ENCODE measurements at places on chromosomes 6 and 20.

DNA sequence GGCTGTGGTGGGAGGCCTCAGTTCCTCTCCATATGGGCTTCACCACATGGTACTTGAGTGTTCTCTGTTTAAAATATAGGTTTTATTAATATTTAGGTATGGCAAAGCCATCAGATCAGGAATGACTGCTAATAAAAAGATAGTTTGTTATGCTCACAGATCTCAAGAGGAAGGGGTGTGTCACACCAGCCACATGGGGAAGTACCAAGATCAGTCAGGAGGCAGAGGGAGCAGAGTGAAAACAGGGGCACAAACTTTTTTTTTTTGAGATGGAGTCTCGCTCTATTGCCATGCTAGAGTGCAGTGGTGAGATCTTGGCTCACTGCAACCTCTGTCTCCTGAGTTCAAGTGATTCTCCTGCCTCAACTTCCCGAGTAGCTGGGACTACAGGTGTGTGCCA is 92.1 kb upstream of the GCM1 start:
- DNase-seq: no peak

DNA sequence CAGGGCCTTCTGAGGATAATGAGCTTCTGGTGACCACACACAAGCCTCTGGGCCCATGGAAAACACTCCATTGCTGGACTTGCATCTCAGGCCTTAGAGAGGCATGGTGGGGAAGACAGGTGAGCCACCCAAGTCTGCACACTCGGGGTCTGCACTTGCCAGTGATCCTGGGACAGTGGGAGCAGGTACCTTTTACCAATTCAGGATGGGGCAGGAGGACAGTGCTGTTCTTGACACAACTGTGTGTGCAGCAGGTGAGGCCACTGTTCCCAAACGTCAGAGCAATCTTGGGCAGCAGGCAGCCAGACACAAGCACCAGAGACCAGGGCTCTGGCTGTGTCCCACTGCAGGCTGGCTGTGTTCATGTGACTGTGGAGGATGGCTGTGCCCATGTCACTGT is 221.3 kb downstream of the ERMARD start:
- DNase-seq: no peak

DNA sequence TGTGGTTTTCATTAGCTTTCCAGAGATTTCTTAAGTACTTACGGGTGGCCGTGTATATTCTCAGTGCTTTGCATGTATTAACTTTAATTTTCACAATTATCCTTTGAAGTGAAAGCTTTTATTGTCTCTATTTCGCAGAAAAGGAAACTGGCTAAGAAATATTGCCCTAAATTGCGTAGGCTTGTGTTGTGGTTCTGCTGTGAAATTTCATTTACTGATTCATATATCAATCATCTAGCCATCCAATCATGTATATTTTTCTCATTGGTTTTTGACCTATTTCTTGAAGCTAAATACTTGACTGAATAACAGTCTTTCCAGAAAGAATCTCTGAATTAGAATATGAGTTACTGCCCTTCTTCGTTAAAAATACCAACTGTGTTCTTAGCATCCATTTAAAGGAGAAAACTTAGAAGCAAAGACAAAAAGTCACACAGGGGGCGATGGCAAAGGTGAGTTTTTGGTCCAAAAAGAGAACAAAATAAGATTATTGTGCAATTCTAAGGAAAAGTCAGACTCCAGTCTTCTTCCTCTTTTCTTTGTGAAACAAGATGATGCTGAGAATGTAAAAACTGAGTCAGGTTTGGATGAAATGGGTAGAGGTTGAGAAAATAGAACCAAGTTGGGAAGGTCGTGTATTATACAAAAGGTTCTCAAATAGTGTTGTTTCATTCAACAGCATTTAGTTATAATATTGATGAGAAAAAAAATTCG is 1.4 kb downstream of the CYB5R4 start:
- no peak for DNase-seq

DNA sequence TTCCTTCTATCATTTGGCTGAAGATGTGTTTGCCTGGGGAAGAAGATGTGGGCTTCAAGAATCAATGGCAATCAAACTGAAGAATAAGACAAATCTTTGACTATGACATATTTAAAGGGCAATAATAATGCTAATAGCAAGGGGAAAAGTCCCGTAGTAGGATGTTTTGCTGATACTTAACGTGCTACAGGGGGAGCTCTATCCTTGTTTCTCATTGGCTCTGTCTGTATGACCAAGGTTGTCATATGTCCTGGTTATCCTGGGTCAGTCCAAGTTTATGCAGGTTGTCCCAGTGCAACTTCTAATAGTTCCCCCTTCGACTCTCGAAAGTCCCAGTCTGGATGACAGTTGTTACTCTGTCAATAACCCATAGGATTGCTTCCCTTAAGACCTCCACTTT is 321.3 kb downstream of the DHX35 start:
- DNase-seq: no peak

- no peak for DNase-seq
These were observed 683 bp upstream of the C20orf204 start for GRCh38 chr20:64035066-64035932.

DNA sequence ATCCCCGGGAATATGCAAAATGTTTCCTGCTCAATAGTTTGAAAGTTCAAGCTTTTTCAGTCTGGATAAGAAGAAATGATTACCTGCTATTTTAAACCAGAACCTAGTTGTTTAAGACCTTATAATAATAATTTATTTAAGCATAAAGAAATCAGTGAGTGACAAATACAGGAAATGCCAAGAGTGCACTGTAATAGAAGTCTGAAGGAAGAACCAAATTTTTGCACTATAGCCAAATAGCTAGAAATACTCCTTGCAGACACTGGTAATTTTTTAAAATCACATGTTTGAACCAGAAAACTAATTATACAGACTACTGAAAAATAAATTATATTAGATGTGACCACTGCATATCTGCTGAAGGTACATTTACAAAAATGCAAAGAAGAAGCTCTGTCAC is 93.2 kb downstream of the MMS22L start:
- no peak for DNase-seq

DNA sequence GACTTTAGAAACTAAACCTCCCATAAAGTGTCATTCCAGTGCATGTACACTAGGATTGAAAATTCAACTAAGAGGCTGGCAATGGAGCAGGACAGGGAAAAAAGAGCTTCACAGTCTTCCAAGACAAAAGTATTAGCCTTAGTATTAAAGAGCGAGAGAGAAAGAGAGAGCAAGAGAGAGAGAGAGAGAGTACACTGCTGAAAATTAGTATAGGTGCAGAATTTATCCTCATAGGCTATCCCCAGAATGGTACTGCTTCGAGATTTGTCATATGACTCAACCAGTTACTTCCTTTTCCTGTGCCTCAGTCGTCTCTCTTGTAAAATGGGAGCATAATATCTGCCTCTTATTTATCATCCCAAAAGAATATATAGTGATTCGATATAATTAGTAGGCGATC is 543.2 kb upstream of the JARID2 start:
- no peak for DNase-seq

GRCh38 chr20:52493171-52493721 is 301.7 kb upstream of the ZFP64 start:
- peak; percentile 6 for DNase-seq

DNA sequence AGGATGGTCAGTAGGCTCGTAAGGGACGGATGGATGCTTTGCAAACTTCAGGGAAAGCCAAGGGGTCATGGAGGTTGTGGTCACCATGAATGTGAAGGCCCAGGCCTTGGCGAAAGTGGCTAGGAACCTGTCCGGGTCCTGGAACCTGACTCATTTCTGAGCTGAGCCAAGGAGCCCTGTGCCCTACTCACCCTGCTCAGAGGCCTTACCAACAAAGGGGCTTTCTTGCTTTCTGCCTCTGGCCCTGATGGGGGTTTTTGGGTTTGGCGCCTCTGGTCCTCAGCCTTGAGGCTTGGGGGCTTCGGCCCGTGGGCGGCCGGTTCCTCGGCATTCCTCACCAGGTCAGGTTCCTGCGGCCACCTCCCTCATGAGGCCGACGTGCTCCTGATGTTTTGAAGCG is 155.1 kb downstream of the DTNBP1 start:
- DNase-seq: no peak

DNA sequence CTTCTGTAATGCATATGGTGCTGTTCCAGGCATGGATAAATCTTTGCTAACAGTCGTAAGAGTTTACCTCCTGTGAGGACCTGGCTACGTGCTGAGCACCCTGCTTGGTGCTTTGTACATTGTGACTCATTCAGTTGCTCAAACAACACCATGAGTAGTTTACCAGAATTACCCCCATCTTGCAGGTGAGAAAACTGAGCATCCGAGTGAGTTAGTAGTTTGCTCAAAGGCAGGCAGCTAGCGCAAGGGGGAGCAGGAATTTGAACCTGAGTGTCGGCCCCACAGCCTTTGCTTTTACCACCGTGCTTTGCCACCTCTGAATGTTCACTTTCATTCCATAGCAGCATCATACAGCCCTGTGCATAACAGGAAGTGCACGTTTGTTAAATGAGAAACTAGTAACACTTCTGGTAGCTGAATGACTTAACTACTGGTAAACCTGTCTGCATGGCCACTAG is 121.9 kb downstream of the MTHFD1L start:
- no peak for DNase-seq

GRCh38 chr20:22052025-22052650 is 346.7 kb downstream of the PAX1 start:
- DNase-seq: no peak

- no peak for DNase-seq
These were observed 257.8 kb downstream of the GMDS start for GRCh38 chr6:1987640-1988039.

DNA sequence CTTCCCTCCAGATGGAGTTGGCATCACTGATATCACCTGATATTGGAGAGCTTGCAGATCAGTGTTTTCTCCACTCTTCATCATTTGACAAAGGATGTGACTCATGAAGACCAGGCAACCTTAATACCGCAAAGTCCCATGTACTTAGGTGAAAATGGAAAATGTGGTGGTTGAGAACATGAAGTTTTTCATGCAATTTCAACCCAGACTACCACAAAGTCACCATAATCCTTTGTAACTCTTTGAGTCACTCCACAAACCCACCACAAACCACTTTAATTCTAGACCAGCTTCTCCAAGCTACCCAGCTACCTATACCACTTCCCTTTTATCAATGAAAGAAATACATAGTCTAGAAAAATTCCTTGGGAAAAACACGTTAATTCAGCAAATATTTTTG is 7.1 kb downstream of the NHLRC1 start:
- DNase-seq: peak; percentile 15

DNA sequence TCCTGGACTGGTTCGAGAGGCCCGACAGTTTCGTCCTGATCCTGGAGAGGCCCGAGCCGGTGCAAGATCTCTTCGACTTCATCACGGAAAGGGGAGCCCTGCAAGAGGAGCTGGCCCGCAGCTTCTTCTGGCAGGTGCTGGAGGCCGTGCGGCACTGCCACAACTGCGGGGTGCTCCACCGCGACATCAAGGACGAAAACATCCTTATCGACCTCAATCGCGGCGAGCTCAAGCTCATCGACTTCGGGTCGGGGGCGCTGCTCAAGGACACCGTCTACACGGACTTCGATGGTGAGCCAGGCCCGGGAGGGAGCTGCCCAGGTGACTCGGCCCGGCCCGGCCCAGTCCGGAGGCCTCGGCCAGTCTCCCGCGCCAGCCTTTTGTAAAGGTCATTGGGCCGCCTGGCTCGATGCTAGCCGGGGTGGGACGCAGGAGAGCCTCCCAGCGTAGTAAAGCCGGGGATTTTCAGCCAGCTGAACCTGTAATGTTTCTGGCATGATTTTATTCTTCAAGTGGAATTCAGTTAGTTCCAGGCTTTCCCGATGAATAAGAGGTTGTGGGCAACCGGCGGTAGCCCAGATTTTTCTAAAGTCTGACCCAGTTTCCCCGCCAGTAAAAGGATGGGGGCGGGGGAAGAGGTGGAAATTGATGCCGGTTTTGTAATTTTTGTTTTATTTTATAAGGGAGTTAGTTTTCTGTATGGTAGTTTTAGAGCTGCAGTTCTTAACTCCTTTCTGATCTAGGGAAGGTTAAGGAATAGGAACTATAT is 1.4 kb downstream of the PIM1 start:
- no peak for DNase-seq
